ENCODE measurements at places on chromosomes 13 and 19.

GRCh38 chr19:815079-815774 lies 6.5 kb downstream of the PLPPR3 start:
- DNase-seq = no peak

GRCh38 chr19:3285647-3286176 lies 61.3 kb downstream of the CELF5 start:
- no peak for DNase-seq

- no peak for DNase-seq
These were observed 9.0 kb downstream of the MIER2 start for GRCh38 chr19:335486-336066.

GRCh38 chr13:108419768-108420167 lies 150.2 kb downstream of the TNFSF13B start:
- no peak for DNase-seq

GRCh38 chr13:21625366-21625765 lies 21.4 kb upstream of the MICU2 start:
- DNase-seq = no peak

- DNase-seq = no peak
These were observed 14.8 kb downstream of the AXL start for GRCh38 chr19:41233748-41234240.

DNA sequence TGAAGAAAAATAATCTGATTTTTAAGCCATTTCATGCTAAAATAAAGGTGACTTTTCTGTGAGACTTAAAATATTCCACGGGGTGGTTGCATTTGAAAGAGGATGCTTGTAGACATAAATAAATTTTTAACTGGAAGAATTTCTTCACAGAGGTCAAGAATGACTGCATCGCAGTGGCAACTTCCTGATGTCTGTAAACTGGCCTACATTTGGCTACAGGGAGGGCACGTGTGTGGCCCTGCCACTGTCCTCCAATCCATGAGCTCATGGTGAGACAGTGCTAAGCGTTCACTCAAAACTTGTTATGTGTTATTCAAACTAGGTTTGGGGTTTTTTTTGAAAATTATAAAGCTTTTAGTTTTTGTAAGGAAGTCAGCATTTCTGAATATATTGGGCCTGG lies 1089.3 kb downstream of the EFNB2 start:
- no peak for DNase-seq

- DNase-seq = no peak
These were observed 19.3 kb upstream of the RAB20 start for GRCh38 chr13:110580800-110581199.

DNA sequence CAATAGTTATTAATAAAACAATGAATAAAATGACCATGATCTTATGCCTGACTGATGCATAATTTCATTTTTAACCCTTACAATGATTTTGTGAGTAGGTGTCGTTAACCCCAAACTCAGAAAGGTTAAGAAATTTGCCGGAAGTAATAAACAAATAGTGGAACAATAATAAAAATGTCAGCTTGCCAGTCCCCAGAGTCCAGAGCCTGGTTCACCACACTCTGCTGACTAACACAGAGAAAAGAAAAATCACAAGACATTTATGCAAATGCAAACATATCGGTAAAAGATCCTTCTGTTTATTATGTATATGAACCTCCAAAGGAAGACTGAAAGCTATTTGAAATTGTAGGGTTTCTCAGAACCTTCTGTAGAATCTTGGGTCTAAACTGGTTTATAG lies 563.7 kb downstream of the EFNB2 start:
- DNase-seq = no peak

DNA sequence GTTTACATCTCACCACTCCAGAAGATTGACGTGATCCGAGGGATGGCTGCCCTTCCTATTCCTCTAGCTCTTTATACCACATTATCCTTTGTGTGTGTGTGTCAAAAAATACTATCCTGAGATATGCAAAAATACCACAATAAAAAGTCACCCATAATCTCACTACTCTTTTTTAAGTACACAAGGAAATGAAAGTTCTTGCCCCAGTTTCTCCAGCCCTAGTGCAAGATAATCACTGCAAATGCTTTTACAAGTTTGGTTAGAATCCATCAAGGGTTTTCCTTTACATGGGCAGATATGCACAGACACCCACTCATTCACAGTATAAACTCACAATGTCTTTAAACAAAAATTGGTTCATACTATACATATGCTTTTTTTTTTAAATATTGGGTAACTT lies 89.3 kb downstream of the DIAPH3 start:
- no peak for DNase-seq

DNA sequence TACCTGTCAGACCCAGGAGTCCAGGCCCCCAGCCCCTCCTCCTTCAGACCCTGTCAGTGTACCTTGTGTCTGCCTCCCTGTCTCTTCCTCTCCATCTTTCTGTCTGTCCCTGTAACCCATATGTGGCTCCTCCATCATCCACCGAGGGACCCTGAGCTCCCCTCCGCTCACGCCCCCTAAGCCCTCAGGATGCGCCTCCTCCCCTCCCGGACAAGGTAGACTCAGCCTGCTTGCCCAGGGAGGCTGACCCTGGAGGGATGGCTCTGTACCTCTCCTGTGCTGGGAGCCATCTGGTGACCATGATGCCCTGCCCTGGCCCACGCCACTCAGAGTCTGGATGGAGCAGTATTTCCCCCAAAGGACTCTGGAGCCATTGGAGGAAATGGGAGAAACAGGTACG lies 1.0 kb upstream of the CAPN12 start:
- no peak for DNase-seq

DNA sequence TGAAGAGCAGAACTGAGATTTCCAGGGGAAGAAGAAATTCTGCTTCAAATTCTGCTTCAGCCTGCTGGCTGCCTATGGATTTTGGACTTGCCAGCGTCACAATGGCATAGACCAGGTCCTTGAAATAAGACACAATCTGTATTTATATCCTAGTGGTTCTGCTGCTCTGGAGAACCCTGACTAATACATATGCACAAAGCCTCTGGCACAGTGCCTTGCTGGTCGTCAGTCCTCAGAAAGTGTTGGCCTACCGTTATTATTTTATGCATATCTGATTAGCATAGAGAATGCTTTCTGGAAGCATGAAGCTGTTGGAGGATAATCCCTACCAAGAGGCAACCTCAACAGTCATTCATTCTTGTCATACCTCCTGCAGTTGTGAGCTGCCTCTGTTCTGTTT lies 213.7 kb downstream of the B3GLCT start:
- no peak for DNase-seq

DNA sequence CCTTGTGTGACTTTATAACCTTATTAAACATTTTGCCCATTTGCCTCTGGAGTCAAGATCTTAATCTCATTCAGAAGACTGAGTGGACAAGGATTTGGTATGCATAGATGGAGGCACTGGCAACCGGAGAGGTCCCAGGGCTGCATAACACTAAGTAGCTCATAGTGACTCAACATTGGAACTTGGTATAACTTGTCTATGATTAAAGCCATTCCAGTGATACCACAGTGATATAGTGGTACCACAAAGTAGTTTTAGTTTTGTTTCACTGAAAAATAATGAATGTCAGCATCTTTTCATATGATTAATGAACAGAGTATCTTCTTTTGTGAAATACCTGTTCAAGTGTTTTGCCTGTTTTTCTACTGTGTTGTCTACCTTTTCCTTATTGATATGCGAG lies 26.4 kb downstream of the CDK8 start:
- no peak for DNase-seq

GRCh38 chr13:44542361-44542760 lies 33.8 kb downstream of the TSC22D1 start:
- no peak for DNase-seq

- no peak for DNase-seq
These were observed 98.8 kb upstream of the MYCBP2 start for GRCh38 chr13:77425705-77426104.

- DNase-seq = no peak
These were observed 7.6 kb upstream of the ENOX1 start for GRCh38 chr13:43794416-43794815.

- no peak for DNase-seq
These were observed 607 bp downstream of the PLEKHJ1 start for GRCh38 chr19:2235381-2236063.

GRCh38 chr19:16454351-16454918 lies 17.3 kb downstream of the EPS15L1 start:
- no peak for DNase-seq

- no peak for DNase-seq
These were observed 9.3 kb downstream of the MPND start for GRCh38 chr19:4352701-4353121.

DNA sequence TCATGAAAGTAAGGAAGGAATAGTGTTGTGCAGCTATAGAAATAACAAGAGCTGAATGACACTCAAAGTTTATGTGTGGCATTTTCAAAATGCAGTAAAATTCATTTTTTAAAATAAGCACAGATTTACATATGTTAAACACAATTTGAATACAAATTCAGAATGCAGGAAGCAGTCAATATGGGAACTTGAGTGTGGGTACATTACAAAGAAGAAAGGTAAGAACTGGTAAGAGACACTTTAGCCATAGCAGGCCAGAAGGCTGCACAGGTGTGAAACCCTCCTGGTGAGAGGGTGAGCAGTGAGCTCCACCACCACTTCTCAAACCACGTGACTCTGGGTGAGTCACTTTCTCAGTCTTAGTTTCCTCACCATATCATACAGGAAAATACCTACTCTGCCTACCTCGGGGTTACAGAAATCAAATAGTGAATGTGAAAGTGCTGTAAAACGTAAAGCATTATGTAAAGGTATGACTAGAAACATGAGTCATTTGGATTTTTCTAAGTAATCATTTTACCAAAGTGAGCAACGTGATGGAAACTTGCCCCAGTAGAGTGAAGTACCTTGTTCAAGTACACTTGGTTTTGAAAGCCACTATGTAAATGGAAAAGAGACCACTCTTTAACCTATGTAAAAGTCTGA lies 40.5 kb downstream of the USP12 start:
- DNase-seq = peak; percentile 36

DNA sequence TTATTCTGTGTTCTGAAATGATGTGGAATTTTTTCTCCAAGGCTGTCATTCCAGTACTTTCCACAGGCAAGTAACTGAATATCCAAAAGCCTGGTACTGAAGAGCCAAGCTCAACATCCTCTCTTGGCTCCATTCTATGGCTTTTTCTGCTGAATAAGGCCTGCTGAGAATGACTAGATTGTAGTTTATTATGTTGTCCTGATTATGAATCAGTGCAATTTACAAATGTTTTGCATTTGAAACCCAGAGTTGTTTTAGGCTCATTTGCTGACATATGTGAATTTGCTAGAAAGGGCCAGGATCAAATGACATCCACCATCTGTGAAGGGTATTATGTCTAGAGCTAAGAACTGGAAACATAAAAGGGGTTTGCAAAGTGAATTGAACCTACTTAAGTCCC lies 596.6 kb downstream of the KCTD12 start:
- DNase-seq = no peak

- no peak for DNase-seq
These were observed 3.9 kb upstream of the KBTBD6 start for GRCh38 chr13:41136396-41137031.

GRCh38 chr19:8101311-8101710 lies 48.1 kb downstream of the FBN3 start:
- no peak for DNase-seq

DNA sequence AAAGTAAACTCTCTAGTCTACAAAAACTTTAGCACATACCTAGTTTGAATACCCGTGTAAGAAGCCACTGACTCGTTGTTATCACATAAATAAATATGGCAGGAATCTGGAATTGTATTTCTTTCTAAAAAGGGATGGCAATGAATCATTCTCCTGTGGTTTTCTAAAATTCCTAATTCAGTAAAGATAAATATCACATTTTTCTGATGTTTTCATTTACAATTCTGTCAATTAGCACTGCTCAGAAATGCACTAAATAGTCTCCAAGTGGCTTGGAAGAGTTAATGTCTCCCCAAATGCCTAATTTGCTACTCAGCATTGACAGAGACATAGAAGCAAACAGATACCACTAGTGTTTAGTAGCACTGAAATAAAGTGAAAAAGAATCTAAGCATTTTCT lies 547.7 kb upstream of the SLITRK1 start:
- DNase-seq = no peak

DNA sequence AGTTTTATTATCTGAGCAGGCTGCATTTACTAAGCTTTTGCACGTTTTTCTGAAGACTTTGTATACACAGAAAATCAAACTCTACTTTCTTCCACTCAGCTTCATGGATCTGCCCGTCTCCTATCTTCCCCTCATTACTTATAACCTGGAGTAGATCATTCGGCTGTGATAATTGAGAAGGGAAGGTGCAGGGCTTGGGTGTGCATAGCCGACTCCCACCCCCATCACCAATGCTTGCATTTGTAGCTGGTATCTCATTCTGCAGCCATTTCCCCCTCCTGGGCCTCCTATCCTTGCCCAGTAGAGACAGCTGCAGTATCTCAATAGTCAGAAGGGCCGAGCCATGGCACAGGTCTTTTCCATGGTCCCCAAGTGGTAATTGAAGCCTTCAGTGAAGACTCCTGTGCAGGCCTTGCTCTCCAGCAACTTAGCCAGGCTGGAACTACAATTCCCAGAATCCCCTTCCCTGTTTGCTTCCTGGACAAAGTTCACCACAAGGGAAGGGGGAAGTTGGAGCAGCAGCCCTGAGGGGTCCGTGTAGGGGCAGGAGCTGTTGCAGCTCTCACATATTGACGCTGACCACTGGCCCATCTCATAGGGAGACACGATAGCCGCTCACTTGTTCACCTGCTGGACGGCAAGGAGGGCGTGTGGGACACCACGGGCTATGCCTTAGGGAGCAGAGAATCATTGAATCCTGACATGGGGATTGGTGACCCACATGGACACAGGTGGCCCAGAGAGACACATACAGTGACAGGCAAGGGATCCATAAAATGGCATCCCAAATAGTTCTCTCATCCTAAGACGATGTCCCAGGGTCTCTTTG lies 2.1 kb upstream of the SIGLEC8 start:
- no peak for DNase-seq

GRCh38 chr13:24821207-24821606 lies 57.2 kb downstream of the RNF17 start:
- DNase-seq = no peak

GRCh38 chr19:15476325-15476724 lies 3.0 kb downstream of the PGLYRP2 start:
- no peak for DNase-seq

DNA sequence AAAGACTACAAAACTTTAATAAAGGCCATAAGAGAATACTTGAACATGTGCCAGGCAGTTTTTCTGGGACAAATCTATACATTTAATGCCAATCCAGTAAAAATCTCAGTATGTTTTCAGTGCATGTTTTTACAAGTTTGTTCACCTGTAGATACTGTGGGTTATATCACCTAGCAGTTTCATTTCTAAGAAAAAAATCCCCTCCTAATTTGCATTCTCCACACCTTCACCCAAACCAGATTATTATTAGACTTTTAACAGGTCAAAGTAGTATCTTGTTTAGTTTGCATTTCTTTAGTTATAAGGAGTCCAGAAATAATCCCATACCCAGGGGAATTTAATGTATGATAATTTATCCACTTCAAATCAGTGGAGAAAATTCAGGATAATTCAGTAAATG lies 17.0 kb upstream of the LPAR6 start:
- no peak for DNase-seq

- no peak for DNase-seq
These were observed 24.9 kb downstream of the TEX26 start for GRCh38 chr13:30957258-30957943.

Measured in stimulated activated CD4-positive, alpha-beta T cell treated with anti-CD3 and anti-CD28 coated beads, TNF-alpha, amount 100 ng/mL, for 1 hour (primary cell).